Activated CD8-positive, alpha-beta T cell treated with anti-CD3 and anti-CD28 coated beads, Interleukin-2, amount 10 ng/mL, durations not matched to agents 7 days and 5 days (primary cell): ENCODE measurements at places on chromosomes 7 and 10. TPM values are rescaled to one million over a fixed set of nuclear protein-coding genes. Genes with fewer than 3 reads are reported as not detected.

- DNase-seq = no peak
These were observed 84.9 kb downstream of the RNF216 start for GRCh38 chr7:5696346-5697110.

GRCh38 chr7:150958062-150958552, 20.0 kb downstream of the KCNH2 start:
- DNase-seq = no peak

- DNase-seq = no peak
These were observed 141.3 kb downstream of the GRK5 start for GRCh38 chr10:119348516-119349240.

DNA sequence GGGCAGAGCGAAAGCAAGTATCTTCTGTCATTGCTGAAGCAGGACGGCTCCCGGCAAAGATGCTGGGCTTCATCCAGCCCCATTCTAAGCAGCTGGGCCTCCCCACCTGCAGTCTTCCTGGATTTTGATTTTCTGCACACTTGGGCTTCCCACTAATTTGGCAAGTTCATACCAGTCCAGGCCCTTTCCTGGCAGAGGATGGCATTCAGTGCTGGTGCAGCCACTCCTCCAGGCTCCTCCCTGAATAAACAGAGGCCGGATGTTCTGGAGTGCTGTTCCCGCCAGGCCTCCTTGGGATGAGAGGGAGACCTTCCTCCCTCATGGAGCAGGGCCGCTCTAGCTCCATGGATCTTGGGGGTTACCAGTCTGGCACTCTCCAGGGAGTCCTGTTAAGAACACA, 3.4 kb downstream of the BAG3 start:
- DNase-seq = no peak

GRCh38 chr10:78980354-78980753, 88.4 kb upstream of the ZMIZ1 start:
- DNase-seq = no peak

DNA sequence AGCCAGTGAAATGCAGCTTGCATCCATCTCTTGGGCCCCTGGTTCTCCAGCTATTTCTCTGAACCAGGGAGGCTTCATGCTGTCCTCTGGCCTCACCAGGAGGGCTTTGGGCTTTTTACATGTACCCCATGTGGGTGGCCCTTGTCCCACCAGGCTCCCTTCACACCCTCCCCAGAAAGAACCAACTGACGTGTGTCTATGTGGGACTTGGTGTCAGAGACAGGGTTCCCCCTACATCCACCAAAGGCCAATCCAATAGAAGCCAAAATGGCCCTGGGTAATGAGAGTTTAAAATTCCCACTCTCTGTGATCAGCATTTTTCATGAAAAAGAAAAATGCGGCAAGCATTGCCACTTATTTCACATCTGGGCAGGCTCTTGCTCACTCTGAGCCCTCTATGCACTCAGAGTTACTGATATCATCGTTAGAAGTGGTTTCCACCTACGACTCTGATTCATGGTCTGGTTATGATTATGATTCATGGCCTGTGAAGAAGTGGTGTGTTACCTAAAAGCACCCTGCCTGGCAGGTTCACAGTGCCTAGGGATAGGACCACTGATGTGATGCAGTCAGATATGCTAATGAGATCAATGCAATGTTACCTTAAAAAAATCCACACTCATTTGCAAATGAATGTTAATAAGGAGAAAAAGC, 133.5 kb downstream of the BUB3 start:
- peak; percentile 21 for DNase-seq

DNA sequence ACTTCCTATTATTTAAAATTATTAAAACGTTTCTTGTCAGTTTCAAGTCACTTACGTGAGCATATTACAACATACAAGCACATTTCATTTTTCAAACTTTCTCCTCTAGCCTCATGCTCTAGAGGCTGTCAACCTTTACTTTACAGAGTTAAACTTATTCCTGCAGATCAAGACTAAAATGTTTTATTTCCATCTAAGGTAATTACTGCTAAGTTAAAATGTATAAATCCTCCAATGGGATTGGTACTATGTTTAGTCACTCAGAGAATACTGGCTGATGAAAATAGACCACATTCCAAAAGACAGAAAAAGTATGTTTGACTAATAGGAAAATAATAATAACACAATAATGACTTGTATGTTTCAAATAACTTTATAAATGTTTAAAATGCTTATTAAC, 8.4 kb upstream of the TRDMT1 start:
- no peak for DNase-seq

GRCh38 chr10:97020452-97021400, 165.0 kb downstream of the SLIT1 start:
- no peak for DNase-seq

- no peak for DNase-seq
These were observed 169.8 kb downstream of the ZNF248 start for GRCh38 chr10:37687581-37687980.

DNA sequence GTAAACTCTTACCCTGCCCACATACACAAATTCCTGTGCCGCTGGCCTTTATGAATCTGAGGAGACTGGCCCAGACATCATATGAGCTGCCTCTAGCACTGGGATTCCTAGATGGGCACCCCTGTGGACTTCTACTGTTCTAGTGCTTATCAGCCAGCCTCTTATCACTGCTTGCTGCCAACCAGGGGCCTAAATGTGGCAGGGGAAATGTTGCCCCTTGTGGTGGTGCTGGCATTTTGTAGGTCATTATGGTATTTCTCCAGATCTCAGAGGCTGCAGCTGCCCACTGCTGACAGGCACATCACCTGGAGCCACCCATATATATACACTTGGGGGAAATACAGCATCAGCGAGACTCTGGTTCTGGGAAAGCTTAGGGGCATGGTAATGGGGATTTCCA, 5.4 kb downstream of the SFR1 start:
- no peak for DNase-seq

GRCh38 chr10:50326757-50327701, 75.7 kb upstream of the ASAH2 start:
- DNase-seq = no peak

DNA sequence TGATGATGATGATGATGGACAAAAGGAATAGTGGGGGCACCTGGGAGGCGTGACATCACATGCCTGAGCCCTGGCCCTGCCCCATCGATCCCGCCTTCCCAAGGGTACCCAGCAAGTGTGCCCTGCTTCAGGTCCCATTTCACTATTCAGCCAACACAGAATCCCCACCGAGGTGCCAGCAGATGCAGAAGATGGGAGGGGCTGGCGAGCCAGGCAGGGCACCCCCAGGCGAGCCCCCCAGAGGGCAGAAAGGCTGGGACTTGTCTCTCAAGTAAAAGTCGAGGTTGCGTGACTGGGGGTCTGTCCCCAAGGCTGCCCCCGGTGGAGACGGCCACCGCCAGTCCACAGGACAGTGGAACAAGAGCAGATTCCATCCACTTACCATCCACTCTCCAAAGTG, 57.5 kb downstream of the INSIG1 start:
- no peak for DNase-seq

- no peak for DNase-seq
These were observed 29.5 kb downstream of the RAB11FIP2 start for GRCh38 chr10:118017071-118017740.

ABCB1 gene
- total RNA-seq = 4.8 TPM

IDI2 gene
- total RNA-seq = not detected

GIMAP7 gene
- total RNA-seq = 134 TPM

HGF gene
- not detected for total RNA-seq

PRSS37 gene
- total RNA-seq = not detected

SFR1 gene
- 14.9 TPM for total RNA-seq

ARHGAP21 gene
- 28.1 TPM for total RNA-seq
